ENCODE measurements at places on chromosomes 16 and 17.

DNA sequence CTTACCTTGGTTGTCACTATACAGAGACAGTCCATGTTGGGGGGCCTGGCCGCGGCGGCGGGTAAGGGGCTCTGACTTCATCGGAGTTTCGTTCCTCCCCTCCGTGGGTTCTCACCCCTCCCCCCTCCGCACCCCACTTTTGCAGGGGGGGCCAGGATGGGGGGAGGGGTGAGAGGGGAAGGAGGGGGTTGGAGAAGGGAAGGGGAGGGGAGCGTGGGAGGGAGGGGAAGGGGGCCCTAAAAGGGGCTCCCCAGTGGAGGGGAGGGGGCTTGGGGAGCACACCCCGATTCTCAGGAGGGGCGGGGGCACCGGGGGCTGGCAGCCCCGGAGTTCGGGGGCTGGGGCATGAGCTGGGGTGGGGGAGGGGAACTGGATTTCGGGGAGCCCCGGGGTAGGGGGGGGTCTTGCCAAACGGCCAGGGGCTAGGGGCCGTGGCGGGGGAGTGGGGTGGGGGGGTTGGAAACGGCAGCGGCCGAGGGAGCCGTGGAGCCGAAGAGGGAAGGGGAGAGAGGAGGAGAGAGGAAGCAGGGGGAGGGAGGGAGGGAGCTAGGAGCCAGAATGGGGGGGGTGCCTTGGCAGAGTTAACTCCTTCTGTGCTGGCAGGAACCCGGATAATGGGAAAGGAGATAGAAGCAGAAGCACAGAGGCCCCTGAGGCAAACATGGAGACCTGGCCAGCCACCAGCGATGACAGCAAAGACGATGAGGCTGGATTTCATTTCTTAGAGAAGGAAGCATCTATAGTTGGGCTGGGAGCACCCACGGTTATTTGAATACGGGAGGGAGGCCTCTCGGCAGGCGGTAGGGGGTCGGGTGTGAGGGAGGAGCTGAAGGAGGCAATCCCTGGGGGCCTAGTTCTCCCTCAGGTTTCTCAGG lies 2.3 kb downstream of the DLG4 start:
- no peak for DNase-seq

- no peak for DNase-seq
These were observed 5.2 kb upstream of the SMARCD2 start for GRCh38 chr17:63847525-63848249.

- DNase-seq = no peak
These were observed 59.9 kb downstream of the LITAF start for GRCh38 chr16:11526655-11527350.

GRCh38 chr16:14539631-14540030 lies 90.4 kb downstream of the PARN start:
- DNase-seq = no peak

- no peak for DNase-seq
These were observed 428.4 kb downstream of the MAF start for GRCh38 chr16:79171931-79172705.
